ENCODE measurements at places on chromosomes 16 and 17.

- DNase-seq: no peak
Measured at GRCh38 chr17:29243792-29244191, 2.9 kb upstream of the CRYBA1 start.

DNA sequence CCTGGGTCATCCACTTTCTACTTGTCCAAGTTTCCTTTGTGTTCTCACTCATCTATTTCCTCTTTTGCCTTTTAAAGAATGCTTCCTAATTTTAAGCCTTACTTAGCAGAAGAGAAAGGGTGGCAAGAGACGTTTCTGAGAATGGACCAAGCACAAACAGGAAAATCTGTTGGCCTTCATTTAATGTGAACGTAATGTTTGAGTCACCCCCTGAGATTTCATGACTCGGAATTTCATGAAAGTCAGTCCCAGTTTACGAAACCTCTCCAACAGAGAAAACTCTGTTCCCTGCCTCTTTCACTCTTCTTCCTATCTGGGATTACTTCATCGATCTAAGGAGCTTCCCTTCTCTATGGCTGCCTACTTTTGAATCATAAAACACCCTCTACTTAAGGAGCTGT is at the start of gene CD300E:
CD300E (minus strand) TSS at position 46 of the 401 bp plus-strand sequence. CDS start 117 bp downstream, outside the sequence.
- DNase-seq: no peak

DNA sequence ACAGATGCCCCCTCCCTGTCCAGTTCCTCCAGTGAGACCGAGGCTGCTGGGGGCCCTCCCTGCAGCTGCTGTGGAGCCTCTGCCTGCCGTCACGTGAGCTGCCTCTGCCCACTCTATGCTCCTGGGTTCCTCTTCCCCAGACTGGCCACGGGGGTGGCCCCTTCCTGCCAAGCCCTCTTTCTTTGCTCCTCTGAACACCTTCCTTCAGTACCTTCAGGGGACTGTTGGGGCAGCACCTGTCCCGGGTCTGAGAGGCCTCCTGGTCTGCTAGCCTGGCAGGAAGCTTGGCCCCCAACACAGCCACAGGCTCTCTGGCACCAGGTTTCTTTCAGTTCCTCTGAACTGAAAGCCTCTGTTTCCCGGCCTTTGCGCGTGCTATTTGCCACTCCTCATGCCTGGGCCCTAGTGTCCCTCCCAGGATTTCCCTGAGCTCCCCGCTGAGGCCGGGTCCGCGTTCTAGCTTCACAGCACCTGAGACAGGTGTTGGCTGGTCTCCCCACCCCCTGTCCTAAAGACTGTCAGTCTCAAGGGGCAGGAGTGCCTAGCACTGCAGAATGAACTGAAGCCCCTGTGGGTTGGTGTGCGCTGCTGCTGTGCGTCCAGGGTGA is 6.6 kb upstream of the ATP6V0C start:
- no peak for DNase-seq

- no peak for DNase-seq
Measured at GRCh38 chr17:17763734-17764133, 73.1 kb downstream of the SREBF1 start.

- DNase-seq: no peak
Measured at GRCh38 chr17:60524463-60525327, 1.3 kb downstream of the APPBP2 start.

GRCh38 chr17:35684055-35684802 is 47.2 kb upstream of the RASL10B start:
- no peak for DNase-seq

- no peak for DNase-seq
Measured at GRCh38 chr16:81517629-81518438, 73.2 kb downstream of the CMIP start.

GRCh38 chr17:27376637-27377547 is 79.4 kb upstream of the KSR1 start:
- no peak for DNase-seq

GRCh38 chr17:20979792-20980083 is 63.1 kb downstream of the USP22 start:
- DNase-seq: no peak

DNA sequence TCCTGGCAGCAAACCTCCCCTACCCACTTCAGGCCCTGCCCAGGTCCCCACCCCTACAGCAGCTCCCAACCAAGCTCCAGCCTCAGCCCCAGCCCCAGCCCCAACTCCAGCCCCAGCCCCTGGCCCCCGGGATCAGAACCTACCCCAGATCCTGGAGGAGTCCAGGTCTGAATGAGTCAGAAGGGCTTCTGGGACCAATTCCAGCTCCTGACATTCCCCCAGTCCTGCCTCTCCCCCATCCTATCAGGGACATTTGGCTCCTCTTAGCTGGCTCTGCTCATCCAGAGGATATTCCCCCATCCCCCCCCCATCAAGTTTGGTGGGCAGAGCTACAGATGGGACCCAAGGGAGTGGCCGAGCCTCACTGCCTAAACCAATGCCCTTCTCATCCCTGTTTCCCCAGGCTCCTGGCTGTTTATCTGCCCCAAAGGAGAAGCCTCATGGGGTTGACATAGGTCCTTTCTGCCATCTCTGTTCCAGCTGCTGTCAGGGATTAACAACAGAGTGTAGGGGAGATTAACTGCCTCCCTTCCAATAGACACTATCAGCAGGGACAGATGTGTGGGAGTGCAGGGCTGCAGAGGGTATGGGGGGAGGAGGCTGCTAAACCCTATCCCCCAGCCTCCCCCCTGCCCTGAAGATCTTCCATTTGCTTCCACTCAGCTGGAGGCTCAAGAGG is 16.5 kb downstream of the CNTNAP1 start:
- DNase-seq: no peak

Measured in NCI-H2081 treated with DMSO at 0.1 percent for 48 hours (cell line).